Stimulated activated CD4-positive, alpha-beta T cell treated with anti-CD3 and anti-CD28 coated beads, Interleukin-12 subunit alpha, Interleukin-12 subunit beta, amount 100 ng/mL, for 24 hours (primary cell): ENCODE measurements at places on chromosomes 4 and X.
A peak's percentile ranks its signal among the peaks of the same experiment; 100 is the strongest.

- DNase-seq, result no peak
Observed at GRCh38 chr4:59676389-59676788, 1523.7 kb upstream of the ADGRL3 start.

DNA sequence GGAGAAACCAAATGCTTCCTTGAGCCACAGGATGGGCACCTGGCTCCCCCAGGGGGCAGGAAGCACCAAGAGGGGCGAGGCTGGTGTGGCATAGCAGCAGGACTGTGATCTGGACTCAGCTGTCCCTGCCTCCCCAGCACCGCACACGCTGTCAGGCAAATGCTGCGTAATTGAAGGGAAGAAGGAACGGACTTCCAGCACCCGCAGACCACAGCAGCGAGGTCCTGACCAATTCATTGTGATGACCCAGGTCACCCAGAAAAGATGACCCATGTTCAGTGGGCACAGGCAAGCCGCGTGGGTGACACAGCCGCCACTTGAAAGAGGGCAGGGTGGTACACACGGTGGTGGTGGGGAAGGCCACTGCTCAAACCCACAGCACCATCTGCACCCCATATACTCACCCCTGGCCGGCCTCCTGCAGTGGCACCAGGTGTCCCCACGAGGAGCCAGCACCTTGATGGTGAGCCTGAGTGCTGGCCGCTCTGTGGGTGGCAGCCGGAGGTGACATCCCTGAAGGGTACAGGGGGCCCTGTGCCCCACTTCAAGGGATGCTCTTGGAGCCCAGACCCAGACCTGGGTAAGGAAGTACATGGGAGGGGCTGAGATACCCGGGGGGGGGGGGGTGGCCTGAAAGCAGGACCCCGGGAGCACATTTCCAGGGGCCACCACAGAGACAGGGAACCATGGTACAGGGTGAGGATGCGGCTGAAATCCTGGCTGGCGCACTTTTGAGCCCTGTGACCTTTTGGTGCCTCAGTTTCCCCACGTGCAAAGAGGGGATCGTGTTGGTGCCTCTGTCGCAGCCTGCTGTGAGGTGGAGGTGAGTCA is 11.5 kb downstream of the NAT8L start:
- DNase-seq, result no peak

DNA sequence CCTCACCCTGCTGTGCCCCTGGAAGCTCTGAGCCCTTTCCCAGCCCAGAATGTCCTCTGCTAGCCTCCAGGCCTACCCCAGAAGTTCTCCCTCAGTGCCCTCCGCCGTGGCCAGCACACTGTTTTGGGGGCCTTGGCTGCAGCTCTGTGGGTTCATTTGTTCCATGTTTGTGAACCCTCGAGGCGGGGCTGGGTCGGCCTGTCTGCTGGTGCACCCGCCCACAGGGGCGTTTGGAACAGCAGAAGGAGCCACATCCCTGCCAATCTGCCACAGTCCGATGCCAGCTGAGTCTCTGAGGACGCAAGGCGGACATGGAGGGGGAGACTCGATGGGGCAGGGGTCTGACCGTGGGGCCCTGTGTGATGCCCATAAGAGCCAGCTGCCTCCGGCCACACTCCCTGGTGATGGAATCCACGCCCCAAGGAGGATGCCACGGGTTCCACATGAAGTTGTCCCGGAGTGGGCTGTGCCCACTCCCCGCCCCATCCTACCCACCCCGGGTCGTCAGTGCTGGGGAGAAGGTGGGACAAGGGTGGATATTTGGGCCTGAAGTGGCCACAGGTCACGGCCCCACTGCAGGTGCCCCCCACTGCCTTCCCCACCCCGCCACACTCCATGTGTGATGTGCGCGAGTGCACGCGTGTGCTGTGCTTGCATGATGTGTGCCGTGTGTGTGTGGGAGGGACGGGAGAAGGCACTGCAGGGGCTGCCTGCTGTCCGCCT is 7.1 kb downstream of the ATP5ME start:
- no peak for DNase-seq

DNA sequence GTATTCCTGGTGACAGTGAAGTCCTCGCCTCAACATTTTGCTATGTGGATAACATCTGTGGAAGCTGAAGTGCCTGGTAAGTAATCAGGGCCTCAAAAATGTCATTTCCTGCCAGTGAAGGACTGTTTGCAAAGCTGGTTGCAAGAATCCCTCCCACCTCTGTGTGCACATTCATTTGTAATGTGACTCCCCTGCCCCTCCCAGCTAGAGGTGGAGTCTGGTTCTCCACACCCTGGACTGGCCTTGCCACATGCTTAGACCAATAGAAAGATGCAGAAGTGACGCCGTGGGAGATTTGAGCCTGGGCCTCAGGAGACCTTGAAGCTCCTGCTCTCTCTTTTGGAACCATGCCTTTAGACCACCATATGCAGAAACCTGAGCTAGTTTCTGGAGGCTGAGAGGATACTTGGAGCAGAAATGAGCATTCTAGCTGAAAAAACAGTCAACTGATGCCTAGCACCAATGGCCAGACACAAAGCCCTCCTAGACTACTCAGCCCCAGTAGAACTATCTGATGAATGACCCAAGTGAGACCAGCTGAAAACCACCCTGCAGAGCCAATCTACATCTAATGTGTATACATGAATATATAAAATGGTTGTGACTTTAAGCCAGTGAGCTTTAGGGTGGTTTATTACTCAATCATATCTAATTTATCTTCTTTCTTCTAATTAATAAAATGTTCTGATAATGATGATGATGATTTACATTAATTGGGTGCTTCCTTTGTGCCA is 47.8 kb upstream of the CRMP1 start:
- DNase-seq, result no peak

GRCh38 chr4:188976644-188977115 is 837.4 kb downstream of the TRIML1 start:
- no peak for DNase-seq

DNA sequence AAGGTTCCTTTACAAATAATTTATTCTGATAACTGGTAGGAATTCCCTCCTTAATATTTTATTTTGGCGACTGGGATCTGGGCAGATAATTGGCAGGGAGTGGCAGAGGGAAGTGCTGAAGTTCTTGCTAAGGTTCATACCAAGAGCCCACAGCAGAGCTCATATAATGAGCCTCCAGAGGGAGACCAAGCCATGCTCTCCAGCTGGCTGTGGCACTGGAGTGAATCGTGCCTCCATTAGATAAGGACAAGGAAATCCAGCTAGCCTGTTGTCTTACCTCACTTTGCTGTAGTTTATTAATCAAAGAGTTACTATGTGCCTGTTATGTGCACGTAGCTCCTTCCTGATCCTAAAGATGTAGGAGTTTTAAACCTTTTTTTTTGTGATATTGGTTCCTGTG is 1.3 kb downstream of the ASB12 start:
- DNase-seq, result no peak

DNA sequence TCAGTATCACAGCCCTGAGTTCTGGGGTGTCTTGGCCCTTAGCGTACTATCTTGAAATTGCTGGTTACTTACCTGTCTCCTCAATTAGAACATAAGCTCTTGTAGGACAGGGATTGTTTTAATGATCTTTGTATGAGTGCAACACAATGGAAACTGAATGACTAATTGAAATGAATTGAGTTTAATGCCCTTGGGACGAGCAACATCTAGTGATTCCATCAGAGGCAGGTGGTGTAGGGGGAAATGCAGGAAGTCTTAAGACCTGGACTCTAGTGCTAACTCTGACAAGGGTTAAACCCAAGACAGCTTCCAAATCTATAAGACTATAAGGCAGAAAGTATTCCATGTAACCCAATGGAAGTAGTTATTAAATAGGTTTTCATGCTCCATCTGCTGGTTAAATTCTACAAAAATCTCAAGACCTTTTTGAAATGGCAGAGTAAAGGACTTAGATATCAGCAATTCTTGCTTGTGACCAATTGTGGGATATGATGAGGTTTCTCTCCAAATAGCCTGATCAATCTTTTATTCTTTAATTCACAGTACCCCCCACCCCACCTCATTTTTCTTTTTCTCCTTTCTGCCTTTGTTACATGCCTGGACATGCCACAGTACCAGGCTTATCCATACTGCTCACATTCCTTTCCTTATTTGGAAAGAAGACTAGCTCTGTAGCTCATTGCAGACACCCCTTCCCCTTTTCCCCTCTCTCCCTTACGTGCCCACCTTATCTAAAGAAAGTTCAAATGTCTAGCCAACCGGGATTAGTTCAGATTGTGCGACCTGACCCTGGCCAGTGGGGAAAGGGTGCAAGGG is 340.8 kb downstream of the PAPSS1 start:
- no peak for DNase-seq

- no peak for DNase-seq
Observed at GRCh38 chrX:10231461-10231860, 74.7 kb downstream of the CLCN4 start.

- no peak for DNase-seq
Observed at GRCh38 chr4:95318044-95318443, 230.7 kb downstream of the UNC5C start.

GRCh38 chr4:13537832-13538177 is 6.5 kb downstream of the NKX3-2 start:
- no peak for DNase-seq

DNA sequence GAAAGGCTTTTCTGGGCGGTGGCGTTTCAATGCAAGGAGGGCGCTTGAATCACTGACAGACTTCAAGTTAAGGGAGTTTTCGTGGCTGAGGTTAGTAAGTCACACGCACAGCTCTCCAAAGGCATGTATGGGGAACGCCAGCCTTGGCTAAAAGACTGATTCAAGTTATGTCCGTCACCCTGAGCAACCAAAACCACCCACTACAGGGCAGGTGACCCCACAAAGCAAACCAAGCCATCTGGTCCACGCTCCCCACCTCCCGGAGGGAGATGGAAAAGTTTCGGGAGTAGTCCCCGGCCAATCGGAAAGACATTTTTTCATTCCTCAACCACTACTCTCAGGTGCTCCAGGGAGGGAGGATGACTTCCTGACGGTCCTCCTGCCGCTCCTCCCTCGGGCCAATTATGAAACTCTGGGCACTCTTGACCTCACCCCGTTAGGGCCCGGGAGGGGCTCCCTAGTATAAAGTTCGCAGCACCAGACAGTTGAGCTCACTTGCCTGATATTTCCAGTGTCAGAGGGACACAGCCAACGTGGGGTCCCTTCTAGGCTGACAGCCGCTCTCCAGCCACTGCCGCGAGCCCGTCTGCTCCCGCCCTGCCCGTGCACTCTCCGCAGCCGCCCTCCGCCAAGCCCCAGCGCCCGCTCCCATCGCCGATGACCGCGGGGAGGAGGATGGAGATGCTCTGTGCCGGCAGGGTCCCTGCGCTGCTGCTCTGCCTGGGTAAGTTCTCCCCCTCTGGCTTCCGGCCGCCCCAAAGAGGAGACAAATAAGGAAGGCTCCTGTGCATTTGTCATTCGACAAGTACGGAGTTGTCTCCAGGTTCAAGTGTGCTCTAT is at the start of gene EREG:
TSS of gene EREG (plus strand) at position 494 of the 840 bp plus-strand sequence. CDS start at position 658, 164 bp downstream.
- peak; percentile 11 for DNase-seq

- DNase-seq, result no peak
Observed at GRCh38 chr4:39384563-39384962, 18.4 kb upstream of the RFC1 start.

DNA sequence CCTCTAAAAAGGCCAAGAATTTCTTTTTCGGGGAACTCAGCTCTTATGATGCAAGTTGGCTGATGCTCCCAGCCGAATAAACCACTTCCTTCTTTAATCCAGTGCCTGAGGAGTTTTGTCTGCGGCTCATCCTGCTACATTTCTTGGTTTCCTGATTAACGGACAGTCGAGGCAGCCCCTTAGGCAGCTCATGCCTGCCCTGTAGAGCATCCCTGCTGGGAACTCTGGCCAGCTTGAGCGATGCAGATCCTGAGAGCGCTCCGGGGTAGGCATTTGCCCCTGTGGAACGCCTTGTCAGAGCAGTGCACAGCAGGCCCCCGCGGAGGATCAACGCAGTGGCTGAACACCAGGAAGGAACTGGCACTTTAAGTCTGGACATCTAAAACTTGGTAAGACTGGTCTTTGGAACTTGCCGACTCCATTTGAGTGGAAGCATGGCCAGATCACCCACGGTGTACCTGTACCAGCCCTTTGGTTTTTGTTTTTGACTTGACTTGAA is 3.1 kb downstream of the CT45A10 start:
- DNase-seq, result no peak

DNA sequence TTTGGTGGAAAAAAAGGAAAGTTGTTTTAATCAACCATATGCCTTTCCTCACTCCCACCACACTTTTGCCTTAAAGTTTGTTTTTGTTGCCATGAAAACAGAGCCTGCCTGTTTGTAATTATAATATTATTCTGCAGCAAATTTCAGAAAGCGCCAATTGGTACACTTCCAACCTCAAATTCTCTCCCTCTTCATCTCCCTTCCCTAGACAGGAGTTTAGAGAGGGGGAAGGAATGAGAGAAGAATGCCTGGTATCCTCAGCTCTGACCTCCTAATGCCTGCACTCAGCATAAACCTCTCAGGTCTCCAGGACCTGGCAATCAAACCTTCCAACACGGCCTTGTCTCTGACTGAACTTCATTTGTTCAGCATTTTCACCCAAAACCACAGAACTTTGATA is 138.4 kb upstream of the HCCS start:
- no peak for DNase-seq

GRCh38 chr4:69653147-69653546 is at the start of gene UGT2A1:
Gene UGT2A1, minus strand, starts transcription at chr4:69653247. Its CDS starts 5,603 bp downstream, at chr4:69647644.
- DNase-seq, result no peak

DNA sequence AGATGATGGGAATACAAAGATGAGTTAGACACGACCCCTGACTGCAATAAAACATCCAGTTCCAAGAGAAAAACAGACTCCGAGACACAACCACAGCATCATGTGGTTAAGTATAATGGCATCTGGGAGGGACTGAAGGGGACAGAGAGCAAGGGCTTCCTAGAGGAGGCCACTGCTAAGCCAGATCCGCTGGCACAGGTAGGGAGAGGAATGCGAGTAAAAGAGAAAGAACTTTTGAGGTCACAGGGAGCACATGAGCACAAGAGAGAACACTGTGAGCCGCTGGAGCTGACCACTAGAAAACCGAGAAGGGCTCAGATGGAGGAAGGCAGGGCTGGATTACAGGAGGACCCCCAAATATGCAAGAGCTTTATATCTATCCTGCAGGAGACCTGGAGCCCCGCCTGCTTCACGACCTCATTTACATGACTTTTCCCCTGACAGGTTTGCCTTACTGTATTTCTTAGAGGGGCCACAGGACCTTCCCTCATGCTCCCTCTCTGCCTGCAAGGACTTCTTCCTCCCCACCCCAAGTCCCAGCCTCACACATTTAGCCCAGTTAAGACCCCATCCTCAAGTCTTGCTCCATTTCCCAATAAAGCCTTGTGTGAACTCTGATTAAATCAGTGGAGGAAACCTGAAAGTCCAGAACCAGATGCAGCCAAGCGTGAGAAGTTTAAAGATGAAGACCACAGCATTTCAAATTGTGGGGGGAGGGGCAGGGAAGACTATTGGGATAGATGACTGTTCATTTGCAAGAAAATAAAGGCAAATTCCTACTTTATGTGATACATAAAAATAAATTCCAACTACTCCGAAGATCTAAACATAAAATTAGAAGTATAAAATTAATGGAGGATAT is 29.6 kb downstream of the MFAP3L start:
- no peak for DNase-seq

DNA sequence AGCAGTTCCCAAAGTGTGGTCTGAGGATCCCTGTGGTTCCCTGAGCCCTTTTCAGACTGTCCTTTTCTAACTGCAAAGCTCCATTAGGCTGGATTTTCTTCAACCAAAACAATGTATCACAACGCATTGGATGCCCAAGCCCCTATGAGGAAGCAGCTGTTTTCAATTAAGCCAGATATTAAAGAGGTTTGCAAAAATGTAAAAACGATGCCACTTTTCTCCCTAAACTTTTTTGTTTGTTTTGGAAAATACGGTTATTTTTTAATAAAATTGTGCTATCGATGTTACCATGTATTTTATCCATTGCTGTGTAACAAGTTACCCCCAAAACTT is 170.4 kb upstream of the BCOR start:
- DNase-seq, result no peak

- DNase-seq, result no peak
Observed at GRCh38 chr4:57448452-57448851, 338.3 kb upstream of the IGFBP7 start.

- no peak for DNase-seq
Observed at GRCh38 chrX:107713203-107713542, 62.4 kb downstream of the TSC22D3 start.
